Germinal center (tissue), 1 donor: ENCODE measurements at places on chromosomes 2 and 18.

DNA sequence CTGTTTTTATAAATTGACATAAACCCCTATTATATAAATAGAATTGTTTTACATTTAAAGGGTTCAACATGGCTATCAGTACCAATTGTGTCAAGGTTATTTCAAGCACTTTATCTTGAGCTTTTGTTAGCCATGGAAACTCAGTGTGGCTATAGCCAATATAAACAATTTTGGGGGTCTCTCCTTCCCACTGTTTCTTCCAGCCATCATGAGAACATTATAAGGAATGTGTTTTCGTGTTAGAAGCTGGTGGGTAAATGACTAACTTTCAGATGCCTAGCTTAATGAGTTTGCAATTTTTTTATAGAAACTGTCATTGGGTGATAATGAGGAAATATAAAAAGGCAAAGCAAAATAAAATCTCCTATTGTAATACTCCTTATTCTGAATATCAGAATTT is 153.5 kb upstream of the FOSL2 start:
- DNase-seq: no peak

- DNase-seq: peak; percentile 86
These were observed 44.1 kb downstream of the ANKMY1 start for GRCh38 chr2:240513549-240514287.

- DNase-seq: no peak
These were observed 64.6 kb downstream of the TSHZ1 start for GRCh38 chr18:75275226-75275625.

GRCh38 chr2:81196933-81197628 is 892.5 kb upstream of the LRRTM1 start:
- DNase-seq: no peak

- DNase-seq: no peak
These were observed 235.8 kb downstream of the SEPTIN10 start for GRCh38 chr2:109377976-109378375.

DNA sequence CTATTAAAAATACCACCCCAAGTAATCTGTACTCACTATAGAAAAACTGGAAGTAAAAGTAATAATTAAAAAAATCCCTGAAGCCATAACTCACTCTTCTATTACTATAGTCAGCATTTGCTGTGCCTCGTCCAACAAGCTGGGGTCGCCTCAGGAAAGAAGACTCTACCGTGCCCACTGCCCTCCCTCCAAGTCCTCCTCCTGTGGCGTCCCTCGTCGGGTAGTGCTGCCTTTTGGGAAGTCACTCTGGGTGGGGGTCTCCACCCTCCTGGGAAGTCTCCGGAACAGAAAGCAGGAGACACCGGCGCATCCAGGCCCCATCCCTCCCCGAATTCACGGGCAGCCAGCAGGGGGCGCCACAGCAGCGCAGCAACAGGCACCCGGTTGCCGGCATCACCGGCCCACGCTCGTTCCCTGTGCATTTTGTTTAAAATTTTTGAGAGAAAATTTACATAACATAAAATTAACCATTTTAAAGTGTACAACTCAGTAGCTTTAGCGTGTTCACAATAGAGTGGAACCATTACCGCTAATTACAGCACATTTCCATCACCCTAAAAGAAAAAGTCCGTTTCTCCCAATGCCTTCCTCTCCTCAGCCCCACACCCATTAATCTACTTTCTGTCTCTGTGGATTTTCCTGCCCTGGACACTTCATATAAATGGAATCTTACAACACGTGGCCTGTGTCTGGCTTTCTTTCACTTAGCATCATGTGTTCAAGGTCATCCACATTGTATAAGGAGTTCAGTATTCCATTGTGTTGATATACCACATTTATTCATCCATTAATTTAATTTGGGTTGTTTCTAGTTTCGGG is 62.2 kb downstream of the ADNP2 start:
- DNase-seq: peak; percentile 66

GRCh38 chr18:864872-865273 is 39.8 kb upstream of the ADCYAP1 start:
- peak; percentile 30 for DNase-seq

GRCh38 chr18:33580546-33580945 is 2.5 kb downstream of the ASXL3 start:
- no peak for DNase-seq

- no peak for DNase-seq
These were observed 76.3 kb downstream of the DDX1 start for GRCh38 chr2:15667809-15668556.

GRCh38 chr2:97707362-97708047 is 5.9 kb upstream of the ZAP70 start:
- DNase-seq: no peak
